ENCODE measurements at places on chromosomes 3 and 15.

DNA sequence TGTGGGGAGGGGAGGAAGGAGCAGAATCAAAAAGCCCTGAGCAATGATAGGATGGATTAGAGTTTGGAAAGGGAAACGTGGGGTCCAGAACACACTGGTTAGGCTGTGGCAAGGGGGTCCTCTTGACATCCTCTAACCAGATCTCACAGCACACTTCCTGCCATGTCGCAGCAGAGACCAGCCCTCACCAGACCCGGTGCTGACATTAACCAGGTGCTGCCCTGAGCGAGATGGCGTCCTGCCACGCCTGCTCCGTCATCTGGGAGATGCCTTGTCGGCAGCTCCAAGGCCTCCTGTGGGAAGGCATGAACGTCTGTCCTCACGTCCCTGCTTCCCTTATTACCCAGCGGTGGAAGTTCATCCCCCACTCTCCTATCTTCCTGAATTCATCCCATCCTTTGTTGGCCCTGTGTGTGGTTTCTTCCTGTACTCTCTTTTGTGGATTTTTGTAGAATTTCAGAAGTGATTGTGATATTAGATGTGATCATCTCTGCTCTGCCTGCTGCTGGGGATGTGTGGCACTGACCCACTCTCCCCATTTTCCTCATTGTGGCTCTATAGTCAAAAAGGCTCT is 29.4 kb upstream of the MYZAP start:
- DNase-seq, result no peak

DNA sequence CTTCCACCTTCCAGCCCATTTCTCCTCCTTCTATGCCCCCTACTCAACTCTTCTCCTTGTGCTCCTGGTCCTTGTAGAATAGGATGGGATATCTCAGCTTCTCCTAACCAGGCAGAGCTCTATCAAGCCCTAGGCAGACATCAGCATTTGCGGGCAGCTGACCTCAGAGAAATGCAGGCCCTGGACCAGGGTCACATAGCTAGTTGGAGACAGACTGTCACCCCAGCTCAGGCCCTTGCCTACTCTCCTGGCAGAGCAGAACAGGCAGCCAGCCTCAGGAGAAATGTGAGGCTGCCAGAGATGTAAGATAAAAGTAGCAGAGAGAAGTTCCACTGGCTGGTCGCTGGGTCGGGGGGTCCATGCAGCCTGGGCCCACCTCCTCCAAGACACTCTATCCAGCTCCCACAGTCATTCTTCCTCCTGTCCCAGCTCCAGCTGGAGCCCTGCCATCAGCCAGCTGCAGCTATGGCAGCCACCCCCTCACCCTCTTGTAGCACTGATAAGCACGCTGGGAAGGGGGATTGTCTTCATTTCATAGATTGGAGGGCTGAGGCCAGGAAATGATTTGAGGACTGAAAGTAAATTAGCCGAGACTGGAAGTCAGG is 4.0 kb downstream of the CYP8B1 start:
- DNase-seq, result peak; percentile 28

DNA sequence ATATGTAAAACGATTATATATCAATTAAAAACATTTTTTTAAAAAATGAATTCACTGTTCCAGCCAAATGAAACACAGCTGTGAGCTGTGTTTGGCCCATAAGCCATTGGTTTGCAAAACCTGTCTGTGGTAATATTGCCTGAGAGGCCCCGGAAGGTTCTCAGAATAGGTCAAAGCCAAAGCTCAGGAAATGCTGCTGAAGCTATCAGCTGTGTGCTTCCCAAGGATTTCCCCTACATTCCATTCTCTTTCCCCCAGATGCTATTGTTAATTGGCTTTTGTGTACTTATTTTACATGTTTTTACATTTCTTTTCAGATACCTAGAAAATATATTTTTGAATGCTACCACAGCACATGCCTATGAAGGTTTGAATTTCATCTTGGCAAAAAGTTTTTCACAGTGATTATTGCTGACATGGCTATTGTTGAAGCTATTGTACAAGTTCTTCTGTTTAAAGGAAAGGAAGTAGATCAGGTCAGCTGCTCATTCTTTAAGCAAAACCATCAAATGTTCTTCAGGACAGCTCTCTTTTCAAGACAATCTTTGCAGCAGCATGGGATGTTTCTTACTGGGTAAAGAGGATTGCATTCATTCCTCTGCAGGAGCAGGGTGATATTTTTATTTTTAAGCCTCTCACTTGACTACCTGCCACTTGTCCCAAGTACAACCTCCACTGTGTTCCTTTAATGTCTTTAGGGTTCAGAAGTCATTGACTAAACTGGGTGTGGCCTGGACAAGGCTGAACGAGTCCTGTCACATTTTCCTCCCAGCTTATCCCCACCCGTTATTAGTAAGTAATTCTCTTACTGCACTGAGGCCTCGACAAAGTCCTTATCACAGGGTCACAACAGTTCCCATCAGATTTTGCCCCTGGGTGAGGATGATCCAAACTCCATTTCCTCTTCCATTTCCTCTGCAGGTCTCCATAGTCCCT is 26.3 kb upstream of the BNC1 start:
- DNase-seq, result no peak

DNA sequence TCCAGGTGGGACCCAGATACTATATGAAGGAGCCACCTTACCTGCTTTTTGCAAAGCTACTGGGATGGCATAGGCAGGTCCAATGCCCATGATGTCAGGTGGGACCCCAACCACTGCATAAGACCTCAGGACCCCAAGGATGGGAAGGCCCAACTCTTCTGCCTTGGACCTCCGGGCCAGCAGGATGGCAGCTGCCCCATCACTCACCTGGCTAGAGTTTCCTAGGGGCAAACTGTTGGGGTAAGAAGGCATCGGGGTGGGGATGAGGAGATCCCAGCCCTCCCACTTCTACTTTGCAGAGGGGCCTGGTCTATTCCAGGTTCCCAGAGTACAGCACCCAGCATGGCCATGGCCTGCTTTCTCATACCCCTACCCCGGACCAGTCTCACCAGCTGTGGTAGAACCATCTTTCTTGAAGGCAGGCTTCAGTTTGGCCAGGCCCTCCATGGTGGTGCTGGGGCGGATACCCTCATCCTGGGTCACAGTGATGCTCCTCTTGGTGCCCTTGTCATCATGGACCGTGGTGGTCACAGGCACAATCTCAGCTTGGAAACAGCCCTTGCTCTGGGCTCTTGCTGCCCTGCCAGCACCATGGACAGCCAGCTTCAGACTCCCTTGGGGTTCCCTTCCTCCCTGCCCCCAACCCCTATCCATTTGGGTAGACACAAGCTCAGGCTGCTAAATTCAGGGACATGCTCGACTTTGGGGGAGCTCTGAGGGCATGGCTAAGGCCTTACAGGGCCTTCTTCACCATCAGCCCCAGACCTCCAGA is 10.6 kb downstream of the ACAA1 start:
- DNase-seq, result no peak

- no peak for DNase-seq
These were observed 48.1 kb downstream of the COL8A1 start for GRCh38 chr3:99686469-99686868.

GRCh38 chr3:135503760-135504686 is 461.5 kb upstream of the PPP2R3A start:
- peak; percentile 82 for DNase-seq

DNA sequence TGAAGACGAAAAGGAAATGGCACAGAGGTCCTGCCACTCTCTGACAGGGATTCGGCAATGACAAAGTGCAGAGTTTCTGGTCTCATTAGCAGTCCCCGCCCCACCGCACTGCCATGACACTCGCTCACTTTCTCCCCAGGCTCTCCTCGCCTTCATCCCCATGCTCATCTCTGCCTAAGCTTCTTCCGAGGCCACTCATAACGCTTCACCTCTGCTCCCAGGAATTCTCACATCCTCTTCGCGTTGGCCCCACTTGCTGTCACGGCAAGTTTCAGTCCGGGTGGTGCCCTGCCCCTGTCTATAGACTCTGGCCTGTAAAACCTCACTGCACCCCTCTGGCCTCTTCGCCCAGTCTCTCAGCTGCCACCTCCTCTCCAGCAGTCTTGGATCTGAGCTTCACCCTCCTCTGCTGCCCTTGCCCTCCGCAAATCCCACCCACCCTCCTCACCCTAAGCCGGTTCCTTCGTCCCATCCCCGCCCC is 654 bp downstream of the RUBCN start:
- DNase-seq, result no peak

GRCh38 chr3:66115858-66116654 is 77.3 kb upstream of the MAGI1 start:
- peak; percentile 96 for DNase-seq

GRCh38 chr3:49248840-49249227 is 28.2 kb downstream of the C3orf62 start:
- DNase-seq, result no peak

DNA sequence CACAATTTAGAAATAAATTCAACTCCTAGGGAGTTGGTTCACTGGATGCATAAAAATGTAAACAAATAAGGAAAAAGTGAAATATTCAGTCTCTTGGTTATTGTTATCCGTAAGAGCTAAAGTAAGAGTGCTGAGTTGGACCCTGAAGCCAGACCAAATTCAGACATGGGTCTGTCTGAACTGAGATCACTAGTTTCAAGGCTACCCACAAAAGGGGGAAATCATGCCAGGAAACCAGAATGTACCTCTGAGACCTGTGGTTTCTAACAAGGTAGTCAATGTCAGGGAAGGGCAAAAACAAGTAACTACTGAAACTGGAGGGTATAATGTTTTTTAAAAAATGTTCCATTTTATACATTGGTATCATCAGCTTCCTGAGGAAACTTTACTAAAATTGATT is 35.2 kb upstream of the GOLGA6L2 start:
- DNase-seq, result no peak

- DNase-seq, result no peak
These were observed 31.1 kb upstream of the TJP1 start for GRCh38 chr15:29853211-29853987.

DNA sequence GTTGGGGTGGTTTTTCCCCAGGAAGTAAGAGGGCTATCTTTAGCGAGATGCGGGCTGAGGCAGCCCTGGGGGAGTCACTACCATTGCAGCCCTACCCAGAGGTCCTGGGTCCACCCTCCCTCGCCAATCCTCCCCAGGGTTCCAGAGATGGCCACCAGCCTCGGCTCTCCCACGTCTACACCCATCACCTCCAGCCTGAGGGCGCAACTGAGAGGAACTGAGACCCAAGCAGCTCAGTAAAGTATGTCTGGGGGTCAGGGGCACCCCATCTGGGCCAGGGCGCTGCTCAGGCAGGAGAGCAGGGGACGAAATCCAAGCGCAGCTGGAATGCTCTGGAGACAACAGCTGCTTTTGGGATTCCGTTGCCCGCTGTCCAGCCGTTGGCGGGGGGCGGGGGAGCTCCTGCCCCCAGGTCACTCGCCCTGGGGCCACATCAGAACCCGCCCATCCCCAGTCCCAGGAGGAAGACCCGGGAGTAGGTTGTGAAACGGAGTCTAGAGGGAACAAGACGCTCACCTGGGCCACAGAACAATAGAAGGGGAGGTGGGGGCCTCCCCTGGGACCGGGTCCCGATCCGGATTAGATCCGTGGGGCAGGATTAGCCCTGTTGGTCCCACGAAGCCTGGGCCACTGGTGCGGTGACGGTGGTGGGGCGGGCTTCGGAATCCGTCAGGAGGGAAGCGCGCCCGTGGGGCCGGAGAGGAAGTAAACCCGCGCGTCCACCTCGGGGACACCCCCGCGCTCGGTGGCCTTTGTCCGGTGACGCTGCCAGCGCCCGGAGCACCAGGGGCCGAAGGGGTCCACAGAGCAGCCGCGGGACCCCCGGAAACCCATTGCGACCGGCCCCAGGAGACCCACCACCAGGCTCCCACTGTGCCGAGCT is 1.4 kb upstream of the NDUFAF3 start:
- DNase-seq, result peak; percentile 41

All from astrocyte of the hippocampus (primary cell).